IPS DF 19.7 (cell line): ENCODE measurements at places on chromosomes 1 and 21.

DNA sequence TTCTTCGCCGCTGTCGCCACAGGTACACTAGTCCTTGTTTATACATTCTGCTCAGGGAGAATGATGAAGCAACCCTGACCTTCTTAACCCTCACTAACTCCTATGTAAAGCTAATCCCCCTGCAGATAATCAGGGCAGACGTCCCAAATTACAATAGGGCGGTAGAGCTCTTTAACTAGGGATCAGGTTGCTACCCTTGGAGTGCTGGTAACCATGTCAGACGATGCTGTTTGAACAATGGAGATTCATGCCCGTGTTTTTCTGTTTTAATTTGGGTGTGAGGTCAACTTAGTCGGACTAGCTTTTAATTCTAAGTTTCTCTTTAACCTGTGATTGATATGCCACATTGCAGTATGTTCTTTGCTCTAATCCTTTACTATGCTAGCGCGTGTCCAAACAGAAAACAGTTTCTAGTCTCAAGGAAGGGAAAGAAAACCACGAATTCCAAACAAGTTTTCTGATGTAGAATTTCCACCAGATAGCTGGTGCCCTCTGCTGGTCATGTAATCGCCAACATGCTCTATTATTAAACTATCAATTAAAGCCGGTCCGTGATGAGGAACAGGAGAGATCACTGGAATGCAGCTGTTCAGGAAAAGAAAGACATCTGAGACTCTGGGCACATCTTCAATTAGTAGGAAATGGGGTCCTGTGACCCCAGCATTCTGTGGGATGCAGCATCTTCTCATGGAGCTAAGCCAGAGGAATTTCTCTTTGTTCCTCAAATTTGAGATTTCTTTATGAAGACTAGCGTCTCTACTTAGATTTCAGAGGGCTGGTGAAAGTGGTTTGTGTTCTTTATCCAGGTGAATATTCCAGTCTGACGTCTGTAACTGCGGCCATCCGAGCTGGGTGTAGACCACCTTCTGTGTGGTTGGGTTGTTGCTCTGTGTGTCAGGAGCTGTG, 18.3 kb upstream of the VAMP3 start:
- DNase-seq, result peak; percentile 61

DNA sequence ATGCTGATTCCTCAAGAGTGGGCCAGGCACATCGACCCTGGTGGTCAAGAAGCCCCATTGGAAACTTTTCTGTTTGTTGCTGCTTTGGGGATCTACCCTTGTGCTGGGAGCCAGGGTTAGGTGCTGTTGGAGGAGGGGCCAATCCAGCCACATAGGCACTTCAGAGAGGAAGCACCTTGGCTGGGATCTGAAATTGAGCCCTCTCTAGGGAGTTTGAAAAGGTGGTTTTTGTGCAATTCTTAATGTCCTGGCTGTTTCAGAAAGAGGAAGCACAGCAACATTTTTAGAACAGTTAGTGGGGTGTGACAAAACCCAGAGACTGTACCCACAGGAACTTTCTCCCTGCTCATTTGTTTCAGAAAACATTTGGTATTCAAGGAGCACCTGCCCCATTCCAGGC, 17.2 kb upstream of the BEND5 start:
- no peak for DNase-seq

DNA sequence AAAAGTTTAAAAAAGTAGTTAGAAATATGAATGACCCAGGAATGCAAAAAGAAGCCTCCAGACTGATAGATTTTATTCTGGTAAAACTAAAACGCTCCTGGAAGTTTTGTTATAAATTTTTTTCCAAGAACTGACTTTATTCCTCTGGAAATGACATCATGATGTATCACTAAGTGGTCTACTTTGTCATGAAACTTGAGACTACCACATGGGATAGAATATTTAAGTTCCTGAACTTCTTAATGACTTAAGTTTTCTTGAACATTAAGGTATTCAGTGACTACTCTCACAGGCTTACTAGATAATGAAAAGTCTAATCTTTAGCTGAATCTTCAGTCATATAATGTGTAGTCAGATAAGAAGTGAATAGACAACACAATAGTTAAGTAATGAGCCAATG, 842.2 kb downstream of the USP25 start:
- no peak for DNase-seq

GRCh38 chr21:42429856-42430255, 26.2 kb downstream of the UBASH3A start:
- DNase-seq, result no peak

DNA sequence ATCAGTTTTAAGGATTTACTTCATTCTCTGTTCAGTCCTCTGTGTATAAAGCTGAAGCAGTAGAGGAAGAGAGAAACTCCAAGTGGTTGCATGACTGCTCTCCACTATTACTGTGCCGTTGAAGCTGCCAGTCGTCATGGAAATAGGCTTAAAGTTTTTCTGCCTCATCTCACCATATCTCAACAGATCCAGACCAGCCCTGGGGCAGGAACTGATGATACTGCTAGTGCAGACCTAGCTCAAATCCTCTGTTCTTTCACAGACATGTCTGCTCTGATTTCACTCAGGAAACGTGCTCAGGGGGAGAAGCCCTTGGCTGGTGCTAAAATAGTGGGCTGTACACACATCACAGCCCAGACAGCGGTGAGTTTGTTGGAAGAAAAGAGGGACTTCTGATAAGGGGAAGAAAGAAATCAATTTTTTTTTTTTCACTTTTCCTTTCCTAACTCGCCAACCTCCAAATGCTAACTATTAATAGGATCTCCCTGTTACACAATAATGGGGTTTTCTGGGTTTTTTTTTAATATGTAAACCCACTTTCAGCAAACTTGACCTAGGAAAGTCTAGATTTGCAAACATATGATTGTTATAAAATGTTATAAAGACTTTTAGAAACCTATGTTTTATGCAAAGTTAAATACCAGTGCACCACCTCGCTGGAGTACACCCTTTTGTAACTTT, 22.2 kb upstream of the STRIP1 start:
- no peak for DNase-seq

GRCh38 chr1:199735660-199736059, 291.9 kb upstream of the NR5A2 start:
- DNase-seq, result no peak

DNA sequence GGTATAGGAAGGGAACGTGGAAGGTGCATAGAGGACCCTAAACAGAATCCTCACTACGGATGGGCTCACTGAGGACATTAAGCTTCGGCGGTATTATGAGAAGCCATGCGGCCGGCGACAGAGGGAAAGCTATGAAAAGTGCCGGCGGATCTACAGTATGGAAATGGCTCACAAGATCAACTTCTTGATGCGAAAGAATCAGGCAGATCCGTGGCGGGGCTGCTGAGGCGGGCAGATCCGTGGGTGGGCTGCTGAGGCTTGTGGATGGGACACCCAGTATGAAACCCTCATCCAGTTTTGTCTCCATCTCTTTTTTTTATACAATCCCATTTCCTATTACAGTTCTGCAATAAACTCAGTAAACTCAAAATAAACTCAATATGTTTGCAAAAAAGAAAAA, 95.8 kb downstream of the CRB1 start:
- DNase-seq, result no peak

DNA sequence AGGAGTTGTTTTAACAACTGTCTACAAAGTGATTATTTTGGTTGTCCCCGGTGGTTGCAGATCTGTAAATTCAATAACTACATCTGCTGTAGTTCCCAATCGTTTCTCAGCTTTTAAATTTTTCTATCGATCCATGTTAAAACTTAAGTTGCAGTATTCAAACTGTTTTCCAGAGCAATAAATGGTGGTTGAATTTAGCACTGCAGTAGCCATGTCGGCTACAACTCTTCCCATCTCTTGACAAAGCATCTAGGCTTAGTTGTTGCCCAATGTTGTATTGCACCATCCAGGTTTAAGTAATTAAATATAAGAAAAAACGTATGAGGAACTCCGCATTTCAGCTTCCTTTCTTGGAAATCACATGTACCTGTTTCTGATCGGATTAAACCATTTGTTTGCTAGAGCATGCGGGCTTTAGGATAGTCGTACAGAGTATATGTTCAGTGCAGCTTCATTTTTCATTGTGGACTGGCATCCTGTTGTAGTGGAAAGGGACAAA, 996 bp downstream of the CNIH4 start:
- DNase-seq, result no peak

- no peak for DNase-seq
These were observed 28.0 kb upstream of the KCNA10 start for GRCh38 chr1:110547017-110547416.

GRCh38 chr21:37389456-37389855, 22.9 kb downstream of the DYRK1A start:
- DNase-seq, result no peak

DNA sequence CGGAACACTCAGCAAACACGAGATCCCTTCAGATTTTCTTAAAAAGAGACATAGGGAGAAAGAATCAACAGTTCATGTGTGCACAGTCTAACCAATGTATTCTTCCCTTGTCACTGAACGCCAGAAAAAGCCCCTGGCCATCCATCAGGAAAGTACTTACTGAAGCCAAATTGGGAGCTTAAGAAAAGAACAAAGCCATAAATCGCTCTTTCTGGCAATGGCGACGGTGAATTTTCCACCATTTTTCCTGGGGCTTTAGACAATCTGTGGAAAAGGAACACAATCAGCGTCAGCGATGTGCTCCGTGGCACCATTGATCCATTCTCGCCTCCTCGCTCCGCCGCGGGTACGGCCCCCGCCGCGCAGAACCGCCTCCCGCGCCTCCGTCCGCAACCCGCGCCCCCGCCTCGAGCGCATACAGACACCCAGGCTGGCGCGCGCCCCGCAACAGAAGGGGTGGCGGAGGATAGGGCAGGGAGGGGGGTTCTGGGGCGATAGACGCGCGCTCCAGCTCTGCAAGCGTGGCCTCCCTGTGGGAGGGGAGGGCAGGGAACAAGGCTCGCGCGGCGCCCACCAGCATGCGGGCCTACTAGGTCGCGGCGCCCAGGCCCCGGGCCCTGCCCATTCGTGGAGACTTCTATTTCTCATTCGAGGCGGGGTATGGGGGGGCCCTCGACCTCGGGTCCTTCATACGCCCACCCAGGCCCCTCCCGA, 440 bp downstream of the PIGP start:
- no peak for DNase-seq

- no peak for DNase-seq
These were observed 504.5 kb downstream of the LMO4 start for GRCh38 chr1:87833166-87833565.

- DNase-seq, result no peak
These were observed 326.7 kb downstream of the PAPPA2 start for GRCh38 chr1:176789571-176790090.

DNA sequence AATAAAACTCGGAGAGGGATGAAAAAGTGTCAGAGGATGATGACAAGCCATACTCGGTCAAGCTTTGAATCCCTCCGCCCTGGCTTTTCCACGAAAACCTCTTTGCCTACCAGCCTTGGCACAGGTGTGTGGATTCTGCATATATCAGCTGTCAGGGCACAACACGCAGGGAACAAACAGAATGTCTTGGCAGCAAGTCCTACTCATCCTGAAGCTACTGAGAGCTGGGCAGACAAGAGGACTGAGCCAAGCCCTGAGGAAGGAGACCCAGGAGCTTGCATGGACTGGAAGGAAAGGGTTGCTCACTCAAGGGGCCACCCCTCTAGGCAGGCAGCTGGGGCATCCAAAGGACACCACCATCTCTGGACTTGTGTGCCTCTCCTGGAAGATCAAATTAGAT, 132.4 kb downstream of the HMGB4 start:
- DNase-seq, result no peak
